ENCODE measurements at places on chromosomes 4 and X.
A peak's percentile ranks its signal among the peaks of the same experiment; 100 is the strongest.

DNA sequence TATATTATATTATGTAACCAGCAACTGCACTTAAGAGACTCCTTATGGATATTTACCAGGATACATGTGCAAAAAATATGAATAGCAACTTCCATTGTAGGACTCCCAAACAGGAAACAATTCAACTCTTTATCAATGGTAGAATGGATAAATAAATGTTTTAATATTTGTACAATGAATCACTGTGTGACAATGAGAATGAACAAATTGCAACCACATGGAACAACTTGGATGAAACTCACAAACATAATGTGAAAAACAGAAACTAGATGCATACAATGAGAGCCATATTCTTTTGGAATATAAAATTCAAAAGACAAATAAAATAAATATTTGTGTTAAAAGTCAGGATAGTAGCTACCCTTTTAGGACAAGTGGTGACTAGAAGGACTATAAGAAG is 1015.7 kb downstream of the TECRL start:
- peak; percentile 49 for DNase-seq

DNA sequence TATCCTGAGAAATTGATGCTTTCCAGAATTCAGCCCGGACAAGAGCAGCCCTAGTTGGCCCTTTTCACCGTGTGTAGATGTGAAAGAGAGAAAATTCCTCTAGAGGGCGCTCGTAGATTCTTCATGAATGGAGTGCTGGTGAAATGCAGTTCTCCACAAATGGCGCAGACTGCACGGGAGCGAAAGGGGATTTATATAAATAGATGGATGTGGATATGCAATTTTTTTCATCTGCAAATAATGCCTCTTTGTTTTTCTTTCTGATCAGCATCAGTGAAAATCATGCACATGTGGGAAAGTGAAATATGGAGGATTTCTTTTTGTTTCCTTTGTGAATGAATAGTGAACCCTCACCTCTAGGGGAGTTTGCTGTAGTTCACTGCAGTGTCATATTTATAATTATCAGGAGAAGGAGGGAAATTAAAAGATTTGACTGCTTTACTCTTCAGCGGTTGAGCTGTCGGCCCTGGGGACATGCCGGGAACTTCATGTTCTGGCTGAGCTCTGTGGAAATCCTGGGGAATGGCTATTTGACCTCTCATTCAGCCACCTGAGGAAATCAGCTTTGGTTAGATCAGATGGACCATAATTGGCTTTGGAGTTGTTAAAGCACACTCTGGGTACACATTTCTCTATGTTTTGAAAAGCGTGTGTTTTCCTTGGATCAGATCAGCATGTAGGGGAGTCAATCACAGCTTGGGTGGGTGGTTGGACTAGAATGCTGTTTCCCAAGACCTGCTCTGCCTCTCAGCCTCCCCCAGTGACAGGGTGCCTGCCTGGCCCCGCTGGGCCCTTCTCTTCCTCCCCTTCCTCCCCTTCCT is 115.0 kb upstream of the SHISA3 start:
- peak; percentile 95 for DNase-seq

DNA sequence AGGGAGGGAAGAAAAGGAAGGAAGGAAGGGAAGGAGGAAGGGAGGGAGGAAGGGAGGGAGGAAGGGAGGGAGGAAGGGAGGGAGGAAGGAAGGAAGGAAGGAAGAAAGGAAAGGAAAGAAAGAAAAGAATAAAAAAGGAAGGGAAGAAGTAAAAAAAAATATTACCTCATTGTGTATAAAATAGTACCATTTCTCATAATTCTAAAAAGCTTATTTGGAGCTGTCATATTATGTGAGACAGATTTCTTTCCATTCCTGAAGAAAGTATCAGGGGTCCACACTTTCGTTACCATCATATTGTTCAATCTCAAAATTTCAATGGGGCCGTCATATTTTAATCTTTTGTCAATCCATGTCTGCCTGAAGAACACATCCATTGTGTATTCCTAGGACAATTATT is 16.1 kb downstream of the GABRA4 start:
- no peak for DNase-seq

GRCh38 chr4:95317085-95317793 is 231.5 kb downstream of the UNC5C start:
- DNase-seq = no peak

DNA sequence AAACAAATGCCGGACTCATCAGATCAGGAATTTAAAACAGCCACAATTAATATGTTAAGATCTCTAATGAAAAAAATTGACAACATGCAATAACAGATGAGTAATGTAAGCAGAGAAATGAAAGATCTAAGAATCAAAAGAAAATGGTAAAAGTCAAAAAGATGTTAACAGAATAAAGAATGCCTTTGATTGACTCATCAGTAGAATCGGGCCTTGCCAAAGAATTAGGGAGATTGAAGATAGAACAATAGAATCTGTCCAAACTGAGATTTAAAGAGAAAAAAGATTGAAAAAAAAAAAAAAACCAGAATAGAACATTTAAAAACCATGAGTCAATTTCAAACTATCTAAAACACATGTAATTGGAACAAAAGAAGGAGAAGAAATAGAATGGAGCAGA is 25.9 kb upstream of the GUCY1A1 start:
- DNase-seq = no peak

- no peak for DNase-seq
Observed at GRCh38 chr4:102477657-102478056, 23.5 kb upstream of the NFKB1 start.

DNA sequence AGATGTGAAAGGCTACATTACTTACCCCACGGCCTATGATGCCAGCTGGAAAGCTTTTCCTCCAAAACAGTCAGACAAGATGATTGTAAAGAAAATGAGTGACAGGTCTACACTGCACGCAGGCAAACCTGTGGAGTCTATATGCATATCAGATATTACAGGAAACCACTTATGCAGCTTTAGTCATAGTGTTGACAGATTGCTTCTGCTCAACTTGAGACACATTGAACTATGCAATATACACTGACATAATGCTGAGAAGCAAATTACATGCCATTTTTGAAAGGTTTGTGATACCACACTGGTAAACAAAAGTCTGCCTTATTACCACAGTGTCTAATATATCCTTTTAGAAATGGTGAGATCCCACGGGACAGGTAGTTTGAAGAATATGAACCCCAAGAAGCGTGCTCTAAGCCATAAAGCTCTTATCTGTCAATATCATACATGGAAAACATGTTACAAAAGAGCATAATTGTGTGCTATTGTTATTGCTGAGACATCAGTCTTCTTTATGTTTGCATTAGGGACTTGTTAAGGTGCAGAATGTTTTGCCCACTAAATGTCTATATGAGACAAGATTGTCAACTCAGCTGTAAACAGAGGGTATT is 1835.8 kb upstream of the TENM3 start:
- DNase-seq = no peak

- DNase-seq = peak; percentile 95
Observed at GRCh38 chrX:115344885-115345614, 55.5 kb downstream of the LUZP4 start.

DNA sequence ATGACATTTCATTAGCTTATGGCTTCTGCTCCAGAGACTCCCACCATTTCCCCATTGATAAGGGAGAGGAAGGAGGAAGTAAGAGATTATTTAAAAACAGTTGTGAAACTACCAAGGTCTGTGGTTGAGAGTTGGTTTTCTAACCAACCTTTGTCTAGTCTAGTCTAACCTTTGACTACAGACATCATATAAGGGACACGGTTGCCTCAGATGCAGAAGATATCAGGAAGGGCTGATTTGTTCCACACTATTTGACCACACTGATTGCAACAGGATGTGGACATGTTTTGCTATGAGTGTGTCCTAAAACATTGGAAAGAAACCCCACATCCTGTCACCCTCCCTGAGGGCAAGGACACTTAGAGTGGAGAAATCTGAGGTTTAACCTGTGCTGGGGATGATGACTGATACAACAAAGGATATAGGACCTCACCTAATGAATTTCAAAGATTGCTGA is 53.0 kb downstream of the COQ2 start:
- DNase-seq = no peak

DNA sequence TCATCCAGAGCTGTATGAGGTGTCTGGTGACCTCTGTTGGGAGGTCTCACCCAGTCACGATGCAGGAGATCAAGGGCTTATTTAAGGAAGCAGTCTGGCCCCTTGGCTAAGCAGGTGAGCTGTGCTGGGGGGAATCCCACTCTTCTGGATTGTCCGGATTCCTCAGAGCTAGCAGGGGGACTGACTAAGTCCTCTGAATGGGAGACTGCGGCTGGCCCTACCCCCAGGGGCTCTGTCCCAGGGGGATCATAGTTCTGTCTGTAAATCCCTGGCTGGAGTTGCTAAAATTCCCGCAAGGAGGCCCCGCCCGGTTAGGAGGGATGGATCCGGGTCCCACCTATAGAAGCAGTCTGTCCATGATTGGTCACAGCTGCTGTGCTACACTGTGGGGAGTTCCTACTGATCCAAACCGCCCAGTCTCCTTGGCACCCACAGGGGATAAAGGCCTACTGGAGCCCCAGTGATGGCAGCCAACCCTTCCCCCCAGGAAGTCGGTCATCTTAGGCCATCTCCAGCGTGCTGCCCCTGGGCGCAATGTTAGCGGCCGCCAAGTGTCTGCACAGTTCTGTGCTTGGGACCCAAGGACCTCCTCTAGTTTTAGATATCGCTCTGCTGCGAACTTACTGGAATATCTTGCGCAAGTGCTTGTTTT is 118.2 kb upstream of the KLF8 start:
- DNase-seq = no peak

DNA sequence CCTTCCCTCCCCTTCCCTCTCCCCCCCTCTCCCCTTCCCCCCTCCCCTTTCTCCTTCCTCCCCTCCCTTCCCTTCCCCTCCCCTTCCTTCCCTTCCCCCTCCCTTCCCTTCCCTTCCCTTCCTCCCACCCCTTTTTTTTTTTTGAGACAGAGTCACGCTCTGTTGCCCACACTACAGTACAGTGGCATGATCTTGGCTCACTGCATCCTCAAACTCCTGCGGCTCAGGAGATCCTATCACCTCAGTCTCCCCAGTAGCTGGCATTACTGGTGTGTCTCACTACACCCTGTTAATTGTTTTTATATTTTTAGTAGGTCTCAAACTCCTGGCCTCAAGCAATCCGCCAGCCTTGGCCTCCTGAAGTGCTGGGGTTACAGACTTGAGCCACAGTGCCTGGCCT is 66.6 kb downstream of the TBC1D9 start:
- DNase-seq = no peak

DNA sequence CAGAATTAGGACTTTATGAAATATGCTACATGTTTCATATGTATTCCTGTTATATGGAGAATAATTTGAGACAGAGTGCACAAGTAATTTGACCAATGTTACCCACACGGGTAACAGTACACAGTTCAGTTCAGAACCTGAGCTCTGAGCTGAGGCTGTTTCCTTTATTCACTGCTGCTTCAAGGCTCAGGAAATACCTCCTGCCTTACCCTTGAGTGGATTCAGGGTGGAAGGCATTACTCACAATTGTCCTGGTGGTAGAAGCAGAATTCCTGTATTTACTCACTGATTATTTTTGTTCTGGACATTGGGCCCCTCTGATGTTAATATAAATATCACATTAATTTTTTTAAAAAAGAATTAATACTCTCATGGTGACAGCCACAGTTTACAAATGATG is 73.5 kb upstream of the CAMK2D start:
- no peak for DNase-seq

GRCh38 chr4:83251447-83251830 is 33.2 kb downstream of the COQ2 start:
- DNase-seq = no peak

GRCh38 chr4:7000421-7001176 is 42.6 kb upstream of the TADA2B start:
- no peak for DNase-seq

DNA sequence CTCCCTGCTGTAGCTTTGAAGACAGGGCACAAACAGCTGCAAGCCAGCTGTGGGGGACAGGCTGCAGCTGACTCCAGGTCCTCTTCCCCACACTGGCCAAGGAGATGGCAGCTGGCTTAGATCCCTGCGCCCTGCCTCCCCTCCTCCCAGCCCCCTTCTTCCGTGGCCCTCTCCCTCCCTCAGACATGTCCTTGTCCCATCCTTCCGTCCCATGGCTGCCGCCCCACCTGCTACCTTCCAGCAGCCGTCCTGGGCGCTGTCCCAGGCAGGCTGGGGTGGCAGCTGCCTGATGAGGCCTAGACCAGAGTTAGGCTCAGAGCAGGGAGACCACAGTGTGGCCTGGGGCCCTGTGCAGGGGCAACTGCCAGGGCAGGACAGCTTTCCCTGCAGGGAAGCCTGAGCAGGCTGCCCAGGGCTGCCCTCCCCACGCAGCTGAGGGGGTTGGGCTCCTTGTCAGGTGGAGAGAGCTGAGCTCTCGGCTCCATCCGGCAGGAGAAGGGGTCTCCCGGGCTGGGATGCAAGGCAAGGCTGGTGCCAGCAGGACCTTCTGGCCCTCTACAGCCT is 3.3 kb upstream of the BGN start:
- no peak for DNase-seq

DNA sequence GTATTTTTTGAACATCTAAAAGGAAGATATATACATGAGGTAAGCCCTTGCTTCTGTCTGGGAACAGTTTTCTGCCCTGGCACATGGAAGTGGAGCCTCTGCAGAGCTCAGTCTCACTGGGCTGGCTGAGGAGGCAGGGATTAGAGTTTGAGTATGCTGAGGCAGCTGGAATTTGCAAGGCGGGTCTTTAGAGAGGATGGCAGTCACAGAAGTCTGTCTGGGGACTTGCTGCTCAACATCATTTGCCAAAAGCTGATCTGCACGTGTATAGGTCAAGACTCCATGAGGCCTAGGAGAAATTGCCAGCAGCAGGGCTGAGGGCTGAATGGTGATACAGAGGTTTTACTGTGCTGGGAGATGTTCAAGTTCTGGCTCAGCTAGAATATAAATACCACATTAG is 163.6 kb upstream of the ANK2 start:
- no peak for DNase-seq

DNA sequence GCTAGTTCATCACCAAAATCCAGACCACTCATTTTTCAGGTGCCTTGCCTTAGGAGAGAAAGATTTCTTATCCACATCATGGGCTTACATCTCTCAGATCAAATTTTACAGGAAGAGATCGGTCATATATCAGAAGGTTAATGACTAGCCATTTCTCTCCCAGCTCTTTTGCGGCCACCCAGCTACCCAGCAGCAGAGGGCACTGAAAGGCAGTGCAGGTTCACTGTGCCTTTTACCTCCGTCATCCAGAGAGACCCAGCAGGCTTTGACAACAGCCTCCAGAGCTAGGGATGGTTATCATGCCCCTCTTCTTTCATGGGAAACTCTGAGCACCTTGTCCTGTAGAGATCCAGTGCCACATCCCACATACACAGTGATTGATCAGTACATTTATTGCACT is 384.8 kb downstream of the AFF2 start:
- DNase-seq = peak; percentile 2

- peak; percentile 6 for DNase-seq
Observed at GRCh38 chr4:110618581-110619462, 4.1 kb downstream of the PITX2 start.
